ENCODE measurements at places on chromosomes 3 and 15.

DNA sequence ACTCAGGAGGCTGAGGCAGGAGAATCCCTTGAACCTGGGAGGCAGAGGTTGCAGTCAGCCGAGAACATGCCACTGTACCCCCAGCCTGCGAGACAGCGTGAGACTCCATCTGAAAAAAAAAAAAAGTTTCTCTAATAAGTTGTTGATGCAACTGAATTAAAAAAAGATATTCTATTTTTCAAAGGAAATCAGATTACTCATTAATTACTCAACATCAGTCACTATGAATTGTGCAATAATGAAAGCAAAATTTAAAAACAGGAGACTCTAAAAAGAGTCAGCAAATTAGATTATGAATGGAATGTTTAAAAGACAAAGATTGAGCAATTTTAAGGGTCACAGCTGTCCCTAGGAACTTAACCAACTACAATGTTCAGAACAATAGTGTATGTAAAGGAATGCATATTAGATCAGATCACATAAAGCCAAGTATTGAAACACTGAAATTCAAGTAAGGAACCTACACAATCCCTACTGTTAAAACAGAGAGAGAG, 60.2 kb upstream of the SLC4A7 start:
- DNase-seq: no peak

DNA sequence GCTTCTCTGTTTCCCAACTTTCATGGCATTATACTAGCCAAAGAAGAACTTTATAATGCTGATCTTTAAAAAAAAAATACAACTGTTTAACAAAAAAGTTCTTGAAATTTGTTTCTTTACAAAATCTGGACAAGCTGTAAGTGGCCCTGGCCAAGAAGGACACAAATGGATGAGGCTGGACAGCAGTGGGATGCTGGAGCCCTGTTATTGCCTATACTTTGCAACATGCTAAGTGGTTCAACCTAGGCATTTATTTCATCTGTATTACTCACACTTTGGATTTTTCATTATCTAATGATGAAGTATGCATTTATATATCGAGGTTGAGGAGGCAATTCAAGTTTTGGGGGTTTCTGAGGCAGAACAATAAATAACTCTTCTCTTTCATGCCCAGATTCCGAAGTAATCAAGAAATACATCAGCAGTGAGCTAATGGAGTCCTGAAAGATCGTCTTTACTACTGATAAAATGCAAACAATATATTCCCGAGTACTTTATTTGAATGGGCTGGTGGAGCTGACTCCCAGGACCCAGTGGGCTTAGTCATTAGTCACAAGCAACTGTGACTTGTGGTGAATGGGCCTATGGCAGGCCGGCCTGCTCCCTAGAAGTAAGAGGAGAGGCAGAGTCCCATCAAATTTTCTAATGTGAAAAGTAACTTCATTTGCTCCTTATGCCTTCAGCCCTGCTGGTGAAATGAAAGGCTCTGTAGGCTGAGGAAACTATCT, 177.3 kb upstream of the DPH6 start:
- no peak for DNase-seq

GRCh38 chr15:66730168-66731021, 28.4 kb downstream of the SMAD6 start:
- no peak for DNase-seq

- DNase-seq: peak; percentile 12
Measured at GRCh38 chr15:47473106-47473725, 244.1 kb upstream of the SEMA6D start.

DNA sequence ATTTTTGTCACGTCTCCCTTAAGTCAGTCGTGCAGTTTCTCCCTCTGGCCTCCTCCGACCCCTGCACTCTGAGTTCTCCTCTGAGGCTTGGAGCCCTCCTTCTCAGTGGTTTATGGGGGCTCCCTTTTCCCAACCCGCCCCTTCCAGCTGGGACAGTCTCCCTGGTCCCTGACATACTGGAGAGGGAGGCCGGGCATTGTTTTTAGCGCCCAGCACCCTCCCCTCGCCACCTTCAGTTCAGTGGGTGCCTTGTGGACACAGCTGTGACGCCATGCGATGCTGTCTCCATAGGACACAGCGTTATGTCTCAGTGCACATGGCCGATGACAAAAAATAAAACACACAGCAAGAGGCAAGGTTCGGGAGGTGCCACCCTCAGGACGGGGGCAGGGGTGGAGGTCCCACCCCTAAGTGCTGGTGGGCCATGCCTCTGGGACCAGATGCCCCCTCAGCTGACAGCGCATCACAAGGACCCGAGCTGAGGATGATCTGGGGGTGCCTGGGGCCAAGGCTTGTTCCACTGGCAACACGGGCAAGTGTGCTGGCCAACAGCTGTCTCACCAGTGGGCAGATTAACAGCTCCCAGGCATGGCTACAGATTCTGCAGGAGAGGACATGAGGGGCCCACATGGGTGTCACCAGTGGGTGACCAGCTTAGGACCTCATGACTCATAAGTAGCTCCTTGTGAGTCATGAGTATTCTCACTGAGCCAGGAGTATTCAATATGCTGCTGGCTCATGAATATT, 81.6 kb downstream of the PLXNA1 start:
- no peak for DNase-seq

GRCh38 chr3:31479431-31479830, 53.3 kb upstream of the STT3B start:
- no peak for DNase-seq

DNA sequence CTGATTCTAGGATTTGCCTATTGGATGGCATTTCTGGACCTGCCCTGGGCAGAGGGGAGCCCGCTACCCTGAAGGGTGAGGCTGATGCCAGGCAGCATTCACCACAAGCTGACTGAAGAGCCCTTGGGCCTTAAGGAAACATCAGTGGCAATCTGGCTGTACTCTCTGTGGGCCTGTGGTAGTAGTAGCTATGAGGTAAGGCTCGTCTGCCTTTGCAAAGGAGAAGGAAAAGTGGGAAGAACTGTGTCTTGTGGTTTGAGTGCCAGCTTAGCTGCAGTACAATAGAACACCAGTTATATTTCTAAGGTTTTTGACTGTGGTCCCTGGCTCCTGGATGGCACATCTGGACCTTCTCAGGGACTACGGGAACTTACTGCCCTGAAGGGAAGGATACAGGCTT, 51.5 kb downstream of the SPTSSB start:
- DNase-seq: no peak

GRCh38 chr15:58462973-58463663, 31.3 kb downstream of the LIPC start:
- DNase-seq: no peak

DNA sequence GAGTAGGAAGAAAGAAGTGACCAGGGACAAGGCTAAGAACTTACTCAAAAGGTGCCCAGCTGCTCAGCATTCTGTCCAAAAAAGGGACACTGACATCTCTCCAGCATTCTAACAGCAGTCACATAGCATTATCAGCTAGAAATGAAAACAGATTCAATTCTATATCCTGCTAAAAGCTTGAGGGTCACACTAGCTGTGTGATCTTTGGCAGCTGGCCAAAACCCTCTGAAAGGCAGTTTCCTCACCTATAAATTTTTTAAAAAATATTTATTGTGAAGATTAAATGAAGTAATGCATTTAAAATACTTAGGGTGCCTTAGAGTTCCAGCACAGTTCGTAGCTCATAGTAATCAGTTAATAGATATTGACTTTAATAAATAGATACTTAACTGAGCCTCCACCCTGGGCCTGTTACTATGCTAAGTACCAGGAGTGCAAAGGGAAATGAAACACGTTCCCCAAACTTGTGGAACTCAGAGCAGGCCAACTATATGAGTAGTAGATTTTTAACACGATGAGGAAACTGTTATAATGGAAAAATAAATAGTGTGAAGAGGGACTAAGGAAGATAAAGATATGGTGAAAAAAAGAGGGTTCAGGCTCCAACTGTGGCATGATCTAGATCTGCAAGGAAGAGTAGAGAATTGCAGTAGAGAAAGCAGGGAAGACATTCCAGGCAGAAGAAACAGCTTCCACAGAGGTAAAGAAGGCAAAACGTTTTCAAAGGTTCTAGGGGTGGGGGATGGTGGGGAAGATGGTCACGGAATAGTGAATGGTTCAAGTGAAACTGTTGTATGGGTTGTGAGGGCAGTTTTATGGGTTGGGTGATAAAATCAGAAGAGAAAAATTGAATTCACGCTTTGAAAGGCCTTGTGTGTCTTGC, 11.4 kb downstream of the CD86 start:
- no peak for DNase-seq

GRCh38 chr15:28935316-28935715, 49.5 kb downstream of the APBA2 start:
- DNase-seq: no peak

DNA sequence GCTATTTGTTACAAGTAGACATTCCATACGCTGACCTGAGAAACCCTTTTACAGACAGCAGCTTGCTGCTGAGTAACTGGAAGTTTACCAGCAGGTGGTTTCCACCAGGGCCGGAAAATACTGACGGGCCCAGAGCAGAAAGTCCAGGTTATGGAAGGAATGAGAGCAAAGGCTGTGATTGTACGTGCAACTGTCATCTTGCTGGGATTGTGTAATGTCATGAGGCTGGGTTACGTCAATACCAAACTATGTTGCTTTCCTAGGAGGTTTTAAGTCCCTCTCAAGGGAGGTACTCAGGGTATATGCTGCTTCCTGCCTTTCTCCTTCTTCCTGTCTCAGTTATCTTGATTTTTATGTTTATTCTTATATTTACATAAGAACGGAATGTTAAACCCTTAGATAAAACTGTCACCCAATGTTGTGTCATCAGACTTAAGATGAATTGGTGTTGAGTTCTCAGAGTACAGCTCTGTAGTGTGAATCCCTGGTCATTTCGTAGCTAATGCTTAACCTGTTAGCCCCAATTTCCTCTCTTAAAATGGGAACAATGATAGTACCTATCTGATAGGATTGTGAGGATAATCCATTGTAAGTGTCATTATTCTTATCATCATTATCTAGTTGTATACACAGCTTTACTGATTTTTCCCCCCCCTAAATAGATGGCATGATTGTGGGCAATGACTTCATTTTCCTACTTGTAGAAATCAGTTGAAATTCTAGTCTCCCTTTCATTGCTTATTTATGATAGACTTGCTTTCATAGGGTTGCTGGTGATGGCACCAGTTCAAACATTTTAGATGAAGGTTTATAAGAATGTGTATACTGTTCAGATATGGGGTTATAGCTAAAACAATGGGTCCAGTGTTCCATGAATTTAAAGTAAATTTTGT, 101.4 kb downstream of the FNDC3B start:
- no peak for DNase-seq

GRCh38 chr3:6862041-6862879, 1.3 kb downstream of the GRM7 start:
- peak; percentile 20 for DNase-seq

DNA sequence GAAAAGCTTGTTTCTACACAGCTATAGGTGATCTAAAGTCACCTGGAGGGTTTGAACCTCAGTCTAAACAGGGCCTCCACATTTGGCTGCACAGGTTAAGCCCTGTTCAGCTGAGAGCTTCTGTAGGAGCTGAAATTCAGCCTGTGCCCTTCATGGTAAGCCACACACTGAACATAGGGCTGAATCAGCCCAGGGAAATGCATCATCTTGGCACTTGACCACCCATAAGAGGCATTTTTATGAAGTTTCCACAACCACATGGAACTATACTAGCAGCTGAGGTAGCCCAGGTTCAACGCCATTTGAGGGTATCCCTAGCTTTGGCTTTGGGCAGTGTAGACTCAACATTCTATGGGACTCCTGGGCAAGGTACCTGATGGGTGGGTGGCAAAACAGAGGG, 126.8 kb downstream of the FAM174B start:
- no peak for DNase-seq

- no peak for DNase-seq
Measured at GRCh38 chr3:149299938-149300801, 33.3 kb downstream of the TM4SF18 start.

DNA sequence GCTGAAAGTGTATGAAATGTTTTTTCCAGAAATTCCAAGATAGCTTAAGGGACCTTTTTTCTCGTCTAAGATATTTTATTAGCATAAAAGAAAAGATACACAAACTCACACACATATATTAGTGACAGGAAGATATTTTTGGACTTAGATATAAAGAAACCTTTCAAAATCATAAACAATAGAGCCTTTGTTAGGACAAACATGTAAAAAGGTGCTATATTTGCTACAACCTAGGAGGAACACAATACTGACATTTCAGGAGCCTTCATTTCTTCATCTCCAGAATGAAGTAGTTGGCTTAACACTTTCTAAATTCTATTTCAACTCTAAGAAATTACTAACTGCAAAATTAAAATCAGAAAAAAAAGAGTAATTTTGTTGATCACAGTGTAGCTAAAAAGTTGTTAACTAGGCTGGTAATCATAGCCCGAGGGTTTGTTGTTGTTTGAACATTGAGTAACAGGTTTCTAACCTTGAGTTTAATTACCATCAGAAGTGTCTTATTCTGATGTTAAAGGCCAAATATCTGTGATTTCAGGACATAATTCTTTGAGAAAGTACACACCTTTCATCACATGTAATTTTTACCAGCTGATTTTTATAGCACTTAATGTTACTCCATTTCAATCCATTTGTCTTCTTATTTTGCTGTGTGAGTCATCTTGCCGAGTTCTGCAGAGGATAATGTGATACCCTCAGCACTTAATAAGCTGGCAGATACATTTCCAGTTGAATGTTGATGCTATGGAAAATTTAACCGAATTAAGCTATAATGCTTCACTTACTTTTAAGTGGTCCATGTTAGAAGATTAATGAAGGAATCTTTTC, 97.3 kb downstream of the MBNL1 start:
- DNase-seq: no peak

- DNase-seq: no peak
Measured at GRCh38 chr15:91465696-91466095, 365.6 kb downstream of the SV2B start.

GRCh38 chr3:13497386-13497785, 17.3 kb downstream of the HDAC11 start:
- DNase-seq: no peak

DNA sequence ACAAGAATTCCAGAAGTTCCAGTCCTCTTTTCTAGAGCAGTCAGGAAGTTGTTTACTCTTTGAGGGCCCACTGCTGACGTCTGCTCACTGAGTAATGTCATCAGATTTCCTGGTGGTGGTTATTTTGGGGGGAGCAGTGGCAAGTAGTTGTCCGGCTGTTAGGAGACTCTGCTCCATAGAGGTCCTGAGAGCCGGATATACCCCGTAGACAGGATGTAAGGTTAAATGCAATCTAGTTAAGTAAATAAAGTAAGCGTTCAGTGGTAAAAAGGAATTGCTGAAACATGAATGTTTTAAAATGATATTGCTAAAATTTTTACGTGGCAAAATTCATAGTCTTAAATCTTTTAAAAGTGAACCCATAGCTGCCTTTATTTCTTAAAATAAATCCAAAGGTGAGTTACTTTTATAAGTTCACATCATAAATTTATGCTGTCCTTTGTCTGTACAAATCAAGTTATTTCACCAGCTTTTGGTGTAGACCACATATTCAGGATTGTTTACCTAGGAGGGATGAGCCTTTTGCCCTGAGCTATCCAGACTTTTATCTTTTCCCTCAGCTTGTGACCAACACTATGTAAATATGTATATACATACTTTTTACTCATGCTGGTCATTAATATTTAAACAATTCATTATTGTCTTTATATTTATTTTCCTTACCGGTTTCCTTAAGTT, 65.8 kb downstream of the PDE8A start:
- DNase-seq: no peak

- DNase-seq: peak; percentile 40
Measured at GRCh38 chr3:104596551-104596950, 770.2 kb upstream of the ALCAM start.

All from spinal cord (tissue), 10 donors.